ENCODE measurements at places on chromosomes 1 and 21. TPM values are rescaled to one million over a fixed set of nuclear protein-coding genes. Genes with fewer than 3 reads are reported as not detected.

Gene CFAP107
- total RNA-seq, result not detected

Gene KCNK1
- 0.12 TPM for total RNA-seq

Gene OR2T6
- total RNA-seq, result not detected

Gene KANK4
- total RNA-seq, result 0.36 TPM

Gene OR6K3
- not detected for total RNA-seq

Data from RPMI7951 (cell line).